ENCODE measurements at places on chromosomes 3 and 15.
A peak's percentile ranks its signal among the peaks of the same experiment; 100 is the strongest.

DNA sequence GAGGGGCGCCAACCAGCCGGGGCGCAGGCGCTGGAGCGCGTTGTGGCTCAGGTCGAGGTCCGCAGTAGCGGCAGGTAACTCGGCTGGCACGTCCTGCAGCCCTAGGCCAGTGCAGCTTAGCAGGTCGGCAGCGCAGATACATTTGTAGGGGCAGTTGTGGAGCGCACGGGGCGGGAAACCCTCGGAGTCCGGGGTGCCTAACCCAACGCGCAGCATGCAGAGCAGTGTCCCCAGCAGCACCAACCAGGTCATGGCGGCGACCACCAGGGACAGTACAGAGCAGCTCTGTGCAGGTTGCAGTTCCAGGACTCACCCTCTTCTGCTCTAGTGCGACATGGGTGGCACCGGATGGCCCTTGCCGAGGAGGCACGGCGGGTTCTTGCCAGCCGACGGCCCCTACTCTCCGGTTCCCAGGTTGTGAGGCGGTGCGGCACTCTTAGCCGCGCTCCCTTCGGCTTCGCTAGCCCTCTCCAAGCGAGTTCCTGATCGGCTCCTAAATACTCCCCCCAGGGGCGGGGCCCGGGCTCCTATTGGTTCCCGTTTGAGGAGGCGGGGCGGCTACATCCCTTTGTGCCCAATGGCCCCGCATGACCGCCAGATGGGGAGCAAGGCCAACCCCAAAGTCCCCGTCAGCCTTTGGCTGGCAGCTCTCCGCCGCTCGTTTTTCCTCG lies at the start of gene AMIGO3:
AMIGO3 (minus strand) TSS at position 471 of the 671 bp plus-strand sequence; CDS start at position 252, 219 bp downstream.
- DNase-seq, result peak; percentile 99

DNA sequence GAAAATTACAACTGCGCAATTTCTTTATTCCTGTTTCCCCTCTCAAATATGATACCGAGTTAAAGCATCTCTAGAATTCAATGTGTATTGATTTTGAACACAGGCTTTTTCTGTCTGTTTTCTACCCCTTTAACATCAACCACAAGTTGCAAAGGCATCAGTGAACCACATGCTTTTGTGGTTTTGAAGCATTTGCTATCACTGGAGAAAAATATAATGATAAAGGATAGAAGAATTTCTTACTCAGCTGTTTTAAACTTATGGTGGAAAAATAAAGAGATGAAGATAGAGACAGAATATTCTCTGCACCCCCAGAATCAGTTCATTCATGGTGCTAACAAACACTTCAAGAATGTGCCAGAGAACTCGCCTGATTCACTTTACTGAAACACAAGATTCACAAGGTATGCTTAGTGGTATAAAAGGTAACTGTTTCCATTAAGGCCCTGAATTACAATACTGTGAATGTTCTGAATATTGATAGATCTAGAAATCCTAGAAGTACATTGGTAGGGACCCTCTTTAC lies 9.5 kb upstream of the DPPA4 start:
- DNase-seq, result no peak

DNA sequence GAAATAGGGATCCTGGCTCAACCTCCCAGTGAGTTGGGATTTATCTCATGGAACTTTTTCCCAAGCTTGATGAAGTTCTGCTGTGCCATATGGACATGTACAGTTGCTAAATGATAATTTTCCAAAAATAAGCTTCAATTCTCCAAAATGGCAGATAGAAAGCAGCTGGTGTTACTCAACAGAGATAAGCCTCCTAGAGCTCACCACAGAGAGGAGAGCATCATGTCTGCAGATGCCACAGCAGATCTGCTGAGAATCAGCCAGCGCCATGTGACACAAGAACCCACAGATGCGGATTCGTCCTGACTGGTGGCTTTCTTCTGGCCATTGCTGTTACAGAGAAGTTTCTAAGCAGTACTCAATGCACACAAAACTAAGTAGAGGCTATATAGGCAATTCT lies 50.6 kb downstream of the AGTR1 start:
- no peak for DNase-seq

GRCh38 chr15:78000091-78000926 lies 77.2 kb downstream of the TBC1D2B start:
- DNase-seq, result peak; percentile 54

- DNase-seq, result no peak
Measured at GRCh38 chr15:99247062-99247461, 2.3 kb downstream of the TTC23 start.

DNA sequence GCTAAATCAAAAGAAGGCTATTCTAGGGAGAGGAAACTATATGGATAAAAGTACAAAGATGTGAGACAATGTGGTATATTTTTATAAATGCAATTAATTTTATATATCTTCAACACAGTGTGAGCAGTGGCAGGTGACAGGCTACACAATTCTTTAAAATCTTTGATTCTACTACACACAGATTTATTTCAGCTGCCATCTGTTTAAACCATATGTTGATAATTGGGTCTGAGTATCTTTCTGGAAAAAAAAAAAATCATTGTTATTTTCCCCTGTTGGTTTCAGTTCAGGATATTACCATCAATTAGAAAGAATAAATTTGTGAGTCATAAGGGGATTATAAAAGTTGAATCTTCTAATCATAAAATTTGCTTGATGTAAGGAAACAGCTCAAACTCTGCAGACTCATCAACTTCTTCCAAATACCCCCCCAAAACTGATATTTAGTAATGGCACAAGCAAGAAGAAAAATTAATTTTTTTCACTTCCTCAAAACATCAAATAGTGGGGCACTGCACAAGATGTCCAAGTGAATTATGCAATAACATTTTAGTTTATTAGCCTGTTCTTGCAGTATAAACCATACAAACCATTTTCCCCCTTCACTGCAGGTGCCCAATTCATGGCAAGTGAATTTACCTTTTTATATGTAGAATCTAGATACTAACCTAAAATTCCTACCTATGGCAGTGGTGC lies 12.0 kb downstream of the PIERCE2 start:
- DNase-seq, result no peak
